ENCODE measurements at places on chromosomes 11 and 22. TPM values are rescaled to one million over a fixed set of nuclear protein-coding genes. Genes with fewer than 3 reads are reported as not detected.

The ZBTB16 gene
- total RNA-seq, result 233 TPM

The IFITM10 gene
- total RNA-seq, result 3.7 TPM

The SLCO2B1 gene
- total RNA-seq, result 10.9 TPM

The SMC1B gene
- not detected for total RNA-seq

The IL17REL gene
- total RNA-seq, result not detected

The CSRP3 gene
- total RNA-seq, result 710 TPM

The ZNF214 gene
- 0.88 TPM for total RNA-seq

The NCAM1 gene
- total RNA-seq, result 50.3 TPM

The TUBA8 gene
- total RNA-seq, result 128 TPM

The SPON1 gene
- total RNA-seq, result 1.4 TPM

The MPPED1 gene
- total RNA-seq, result not detected

The EIF3L gene
- 369 TPM for total RNA-seq

The ANGPTL5 gene
- total RNA-seq, result 0.15 TPM

The ANO5 gene
- 42.1 TPM for total RNA-seq

The EED gene
- total RNA-seq, result 9.6 TPM

The SEC14L6 gene
- total RNA-seq, result not detected

The WNT7B gene
- total RNA-seq, result not detected

The TMEM121B gene
- 0.73 TPM for total RNA-seq

The CST6 gene
- not detected for total RNA-seq

The P2RX6 gene
- total RNA-seq, result 39.4 TPM

The MMP7 gene
- not detected for total RNA-seq

The CCDC87 gene
- 0.36 TPM for total RNA-seq

The KCNJ5 gene
- 0.44 TPM for total RNA-seq

The NCF4 gene
- total RNA-seq, result 3.2 TPM

The LYVE1 gene
- total RNA-seq, result 29.2 TPM

The C11orf87 gene
- total RNA-seq, result not detected

The ROBO3 gene
- 3.2 TPM for total RNA-seq

The CDC45 gene
- total RNA-seq, result not detected

The HTR3B gene
- total RNA-seq, result not detected

The TBX1 gene
- total RNA-seq, result 101 TPM

The LARGE2 gene
- not detected for total RNA-seq

The GAS2L1 gene
- total RNA-seq, result 5.2 TPM

The VWCE gene
- total RNA-seq, result 1.4 TPM

The PLAAT5 gene
- 0.11 TPM for total RNA-seq

The GGTLC2 gene
- total RNA-seq, result not detected

The CATSPER1 gene
- not detected for total RNA-seq

The TYMP gene
- total RNA-seq, result 12.0 TPM

The CAVIN3 gene
- total RNA-seq, result 15.8 TPM

The UPB1 gene
- total RNA-seq, result 0.07 TPM

The ACRV1 gene
- not detected for total RNA-seq

The RFPL1 gene
- not detected for total RNA-seq

The CSNK2A3 gene
- total RNA-seq, result not detected

Measured in psoas muscle (tissue), 8 donors.